ENCODE measurements at places on chromosomes 7 and 10.

DNA sequence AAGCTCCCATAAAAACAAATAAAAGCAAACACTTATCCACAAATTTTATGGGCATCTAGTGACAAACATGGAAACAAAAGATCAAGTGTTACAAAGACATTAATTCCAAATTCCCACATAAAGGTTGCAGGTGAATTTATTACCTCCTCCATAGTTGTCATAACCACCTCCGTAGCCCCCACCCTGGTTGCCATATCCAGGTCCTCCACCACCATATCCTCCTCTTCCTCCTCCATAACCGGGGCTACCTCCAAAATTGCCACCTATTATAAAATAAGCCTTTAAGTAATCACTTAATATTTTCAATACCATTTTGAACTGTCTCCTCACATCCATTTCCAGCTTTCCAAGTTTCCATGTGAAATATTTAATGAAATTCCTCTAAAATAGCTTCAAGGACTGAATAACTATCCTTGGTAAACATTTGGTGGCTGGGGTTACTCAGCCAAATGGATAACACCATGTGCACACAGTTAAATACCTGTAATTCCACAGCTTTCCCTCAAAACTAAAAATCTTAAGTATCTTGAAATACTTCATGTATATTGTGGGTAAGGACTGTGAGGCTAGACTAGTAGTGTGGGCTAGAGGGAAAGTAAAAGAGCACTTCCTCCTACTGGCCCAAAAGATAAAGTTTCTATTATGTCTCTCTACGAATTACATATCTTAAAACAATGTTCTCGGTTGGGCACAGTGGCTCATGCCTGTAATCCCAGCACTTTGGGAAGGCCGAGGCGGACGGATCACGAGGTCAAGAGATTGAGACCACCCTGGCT, 6.9 kb downstream of the HNRNPA2B1 start:
- DNase-seq = no peak

DNA sequence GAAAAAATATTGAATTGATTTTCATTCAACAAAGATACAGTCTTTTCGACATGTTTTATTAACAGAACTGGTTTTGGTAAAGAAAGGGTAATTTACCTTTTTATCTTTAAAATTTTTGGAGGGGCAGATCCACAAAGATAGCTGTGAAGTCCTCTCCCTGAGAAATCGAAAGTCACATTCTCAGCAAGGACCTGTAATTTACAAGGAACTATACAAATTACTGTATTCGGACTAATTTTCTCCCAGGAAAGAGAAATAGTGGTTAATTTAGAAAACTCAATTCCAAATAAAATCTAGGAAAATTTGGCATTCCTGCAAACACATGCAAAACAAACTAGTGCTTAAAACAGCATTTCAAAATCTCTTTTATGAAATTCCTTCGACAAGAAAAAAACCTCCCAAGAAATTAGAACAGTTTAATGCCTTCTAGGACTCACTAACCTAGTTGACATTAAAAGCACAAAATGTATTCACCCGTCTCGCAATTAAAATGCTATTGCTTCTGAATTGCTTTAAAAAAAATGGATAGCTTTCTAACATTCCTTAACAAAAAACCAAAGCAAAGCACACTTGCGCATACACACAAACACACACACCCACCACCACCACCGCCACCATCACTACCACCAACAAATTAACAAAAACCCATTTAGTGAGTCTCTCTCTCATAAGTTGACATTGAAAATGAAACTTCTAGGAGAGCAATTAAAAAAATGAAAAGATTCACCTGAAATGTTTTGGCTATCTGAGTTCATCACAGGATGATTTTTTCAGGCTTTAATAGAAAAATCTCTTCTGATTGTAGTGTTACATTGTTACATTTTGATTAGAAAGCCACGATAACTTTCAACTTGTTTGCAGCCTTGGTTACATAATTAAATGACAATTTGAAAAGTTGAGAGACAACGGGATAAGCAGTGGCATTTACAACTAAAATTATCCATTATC, 4.0 kb upstream of the NKX2-3 start:
- DNase-seq = no peak

DNA sequence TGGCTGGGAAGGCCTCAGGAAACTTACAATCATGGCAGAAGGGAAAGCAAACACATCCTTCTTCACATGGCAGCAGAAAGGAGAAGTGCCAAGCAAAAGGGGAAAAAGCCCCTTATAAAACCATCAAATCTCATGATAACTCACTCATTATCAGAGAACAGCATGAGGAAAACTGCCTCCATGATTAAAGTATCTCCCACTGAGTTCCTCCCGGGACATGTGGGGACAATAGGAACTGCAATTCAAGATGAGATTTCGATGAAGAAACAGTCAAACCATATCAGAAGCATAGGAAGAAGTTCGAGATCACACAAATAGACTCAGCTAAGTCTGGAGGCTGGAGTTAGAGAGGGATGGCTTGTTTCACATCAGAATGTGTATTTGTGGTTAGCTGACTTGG, 869.4 kb upstream of the PHF14 start:
- DNase-seq = no peak

- DNase-seq = peak; percentile 40
Observed at GRCh38 chr10:9209105-9209798, 1154.8 kb downstream of the GATA3 start.

GRCh38 chr7:157547611-157548010, 210.8 kb downstream of the DNAJB6 start:
- no peak for DNase-seq

- DNase-seq = no peak
Observed at GRCh38 chr7:21367537-21367936, 60.3 kb upstream of the SP4 start.

DNA sequence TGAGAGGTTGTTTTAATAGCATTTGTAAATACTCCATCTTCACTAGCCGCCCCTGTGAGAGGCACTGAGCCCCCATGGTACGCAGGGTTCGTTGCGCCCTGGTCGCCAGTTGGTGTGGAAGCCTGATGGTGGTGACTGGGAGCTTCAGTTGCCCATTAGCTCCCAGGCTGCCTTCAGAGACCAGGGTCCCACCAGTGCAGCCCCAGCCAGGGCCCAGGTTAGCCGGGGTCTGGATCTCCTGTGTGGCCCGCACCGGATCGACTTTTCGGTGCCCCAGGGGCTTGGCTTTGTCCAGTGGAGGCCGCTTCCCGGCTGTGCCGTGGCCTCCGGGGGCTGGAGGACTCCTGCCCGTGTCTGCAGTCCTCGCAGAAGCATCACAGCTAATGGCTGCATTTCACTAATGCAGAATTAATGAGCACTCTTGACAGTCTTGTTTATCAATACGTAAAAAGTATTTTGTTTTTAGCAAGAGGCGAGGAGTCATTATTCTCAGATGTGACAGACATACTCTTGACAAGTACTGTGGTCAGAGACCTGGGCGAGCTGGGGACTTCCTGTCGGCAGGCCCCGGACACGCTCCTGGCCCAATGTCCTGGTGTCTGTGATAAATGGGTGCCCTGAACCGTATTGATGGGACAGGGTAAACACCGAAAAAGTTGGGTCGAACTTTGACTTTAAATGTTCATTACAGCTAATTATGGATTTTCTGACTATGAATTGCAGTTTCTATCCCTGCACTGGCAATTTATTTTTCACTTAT, 99.8 kb downstream of the NKX6-2 start:
- no peak for DNase-seq

- no peak for DNase-seq
Observed at GRCh38 chr10:125811251-125811650, 11.8 kb downstream of the UROS start.

DNA sequence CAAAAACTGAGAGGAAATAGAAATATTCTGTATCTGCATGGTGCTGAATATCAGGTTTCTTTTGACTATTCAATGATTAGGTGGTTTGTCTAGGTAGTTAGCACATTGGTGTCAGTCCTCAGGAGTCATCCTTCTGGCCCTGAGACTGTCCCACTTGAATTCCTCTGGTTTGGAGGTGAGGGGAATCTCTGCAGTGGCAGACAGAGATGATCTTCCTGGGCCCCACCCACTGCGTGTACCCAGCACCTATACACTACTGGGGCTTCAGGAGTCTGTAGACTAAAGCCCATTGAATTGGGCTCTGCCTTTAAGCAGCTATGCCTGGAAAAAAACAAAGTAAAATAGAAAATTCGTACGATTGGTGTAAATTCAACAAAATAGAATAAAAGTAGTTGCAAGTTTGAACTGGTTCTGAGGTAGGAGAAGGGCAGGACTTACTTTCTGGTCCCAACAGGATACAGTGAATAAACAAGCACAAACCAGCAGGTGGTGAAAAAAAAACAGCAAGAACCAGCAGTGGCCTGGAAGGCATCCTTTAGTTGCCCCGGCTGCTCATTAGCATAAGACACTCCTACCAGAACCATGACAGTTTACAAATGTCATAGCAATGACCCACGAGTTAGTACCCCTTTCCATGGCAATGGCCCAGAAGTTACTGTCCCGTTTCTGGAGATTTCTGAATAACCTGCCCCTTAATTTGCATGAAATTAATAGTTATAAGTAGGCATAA, 1.7 kb downstream of the LIPM start:
- DNase-seq = no peak

GRCh38 chr10:128000471-128001362, 93.8 kb downstream of the PTPRE start:
- no peak for DNase-seq

DNA sequence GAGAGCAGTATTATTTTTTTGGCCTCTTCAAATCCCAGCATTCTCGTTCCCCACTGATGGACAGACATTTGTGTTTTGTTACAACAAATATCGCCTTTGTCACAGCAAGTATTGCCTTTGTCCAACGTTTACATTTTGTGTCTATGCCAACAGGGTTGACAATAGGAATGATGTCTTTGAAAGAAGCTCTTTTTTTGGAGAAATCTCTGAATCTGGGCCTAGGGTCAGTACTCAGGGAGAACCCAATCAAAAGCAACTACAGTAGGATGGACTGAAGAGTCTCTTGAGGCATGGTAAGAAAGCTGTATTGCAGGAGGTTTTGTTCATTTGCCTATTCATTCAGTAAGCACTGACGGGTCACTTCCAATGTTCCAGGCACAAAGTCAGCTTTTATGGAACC, 57.7 kb upstream of the KLF14 start:
- no peak for DNase-seq

GRCh38 chr7:148402159-148402558, 188.4 kb upstream of the C7orf33 start:
- DNase-seq = no peak

GRCh38 chr7:158683541-158683940, 21.1 kb downstream of the NCAPG2 start:
- DNase-seq = no peak

DNA sequence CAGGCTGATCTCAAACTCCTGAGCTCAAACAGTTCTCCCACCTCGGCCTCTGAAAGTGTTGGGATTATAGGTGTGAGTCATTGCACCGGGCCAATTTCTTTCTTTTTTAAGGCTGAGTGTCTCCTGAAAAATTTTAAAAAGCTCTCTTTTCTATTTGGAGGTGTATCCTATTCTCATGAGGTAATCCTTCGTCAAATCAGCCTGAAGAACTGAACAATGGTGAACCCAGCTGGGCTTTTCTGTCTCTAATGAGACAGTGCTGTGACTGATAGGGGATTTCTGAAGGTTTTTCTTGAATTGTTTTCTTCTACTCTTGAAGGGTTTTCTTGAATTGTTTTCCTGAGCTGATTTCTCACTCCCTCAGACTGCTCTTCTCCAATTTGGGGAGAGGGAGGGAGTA, 30.9 kb upstream of the CALU start:
- DNase-seq = no peak

- DNase-seq = no peak
Observed at GRCh38 chr10:46240684-46241565, 45.9 kb upstream of the ANTXRL start.

- no peak for DNase-seq
Observed at GRCh38 chr7:124188576-124188975, 155.7 kb upstream of the TMEM229A start.

DNA sequence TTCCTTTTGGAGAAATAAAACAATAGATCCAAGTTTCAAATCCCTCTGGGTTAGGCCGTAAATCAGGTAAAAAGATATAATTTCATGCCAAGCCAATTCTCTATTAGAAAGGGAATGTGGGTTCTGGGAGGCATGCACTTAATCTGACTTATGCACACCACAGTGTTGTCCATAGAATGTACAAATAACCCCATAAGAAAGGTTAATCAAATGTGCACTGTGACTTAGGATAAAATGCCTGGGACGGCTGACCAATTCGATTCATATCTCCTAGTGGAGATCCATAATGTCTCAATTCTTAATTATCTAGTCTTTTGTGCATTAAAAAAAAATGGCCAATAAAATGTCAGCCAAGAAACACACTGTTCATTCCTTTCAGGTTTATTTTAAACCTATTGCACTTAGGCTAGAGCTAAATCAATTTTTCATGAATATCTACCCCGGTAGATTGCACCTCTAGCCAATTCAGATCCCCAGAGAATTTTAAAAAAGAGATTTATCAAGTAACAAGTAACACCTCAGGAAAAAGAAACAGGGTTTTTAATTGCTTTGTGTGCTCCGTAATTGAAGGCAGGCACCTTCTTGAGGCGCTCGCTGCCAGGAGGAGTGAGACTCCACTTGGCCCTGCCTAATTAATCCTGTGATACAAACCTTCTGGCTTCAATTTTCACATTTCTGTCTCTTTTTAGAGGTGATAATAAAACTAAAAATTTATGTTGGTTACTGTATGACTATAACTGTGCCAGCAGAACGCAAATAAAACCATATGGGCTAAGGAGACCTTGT, 265.1 kb downstream of the ETV1 start:
- no peak for DNase-seq

- DNase-seq = no peak
Observed at GRCh38 chr10:64733980-64734379, 1212.8 kb downstream of the REEP3 start.

DNA sequence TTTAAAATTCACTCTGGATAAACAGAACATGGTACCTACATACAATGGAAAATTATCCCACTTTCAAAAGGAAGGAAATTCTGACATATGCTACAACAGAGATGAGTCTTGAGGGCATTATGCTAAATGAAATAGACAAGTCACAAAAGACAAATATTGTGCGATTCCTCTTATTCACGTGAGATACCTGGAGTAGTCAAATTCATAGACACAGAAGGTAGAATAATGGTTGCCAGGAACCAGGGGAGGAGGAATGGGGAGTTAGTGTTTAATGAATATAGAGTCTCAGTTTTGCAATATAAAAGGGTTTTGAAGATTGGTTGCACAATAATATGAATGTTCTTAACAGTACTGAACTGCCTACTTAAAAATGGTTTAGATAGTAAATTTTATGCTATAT, 69.8 kb upstream of the WAC start:
- DNase-seq = no peak

GRCh38 chr7:20395104-20395503, 64.4 kb downstream of the ITGB8 start:
- no peak for DNase-seq

- no peak for DNase-seq
Observed at GRCh38 chr7:16203065-16203464, 218.3 kb downstream of the CRPPA start.

DNA sequence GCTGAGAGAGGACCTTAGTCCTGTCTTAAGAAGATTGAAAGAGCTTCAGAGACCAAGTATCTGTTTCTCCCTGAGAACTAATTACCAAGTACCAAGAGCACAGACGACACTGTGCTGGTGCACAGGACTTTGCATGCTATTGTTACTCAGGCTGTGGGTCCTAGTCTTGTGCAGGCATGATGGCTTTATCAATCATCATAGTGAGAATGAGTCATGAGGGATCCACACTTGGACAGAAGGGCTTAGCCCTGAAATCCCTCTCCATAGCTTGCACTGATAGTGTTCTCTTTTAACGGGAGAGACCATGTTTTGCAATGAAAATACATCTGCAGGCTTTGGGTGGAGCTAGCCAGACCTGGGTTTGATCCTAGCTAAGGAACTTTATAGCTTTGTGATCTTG, 93.3 kb downstream of the SORCS3 start:
- DNase-seq = no peak
